Germinal center (tissue), 1 donor: ENCODE measurements at places on chromosomes 12 and 14.

GRCh38 chr12:20264608-20265114 lies 103.7 kb upstream of the PDE3A start:
- no peak for DNase-seq

DNA sequence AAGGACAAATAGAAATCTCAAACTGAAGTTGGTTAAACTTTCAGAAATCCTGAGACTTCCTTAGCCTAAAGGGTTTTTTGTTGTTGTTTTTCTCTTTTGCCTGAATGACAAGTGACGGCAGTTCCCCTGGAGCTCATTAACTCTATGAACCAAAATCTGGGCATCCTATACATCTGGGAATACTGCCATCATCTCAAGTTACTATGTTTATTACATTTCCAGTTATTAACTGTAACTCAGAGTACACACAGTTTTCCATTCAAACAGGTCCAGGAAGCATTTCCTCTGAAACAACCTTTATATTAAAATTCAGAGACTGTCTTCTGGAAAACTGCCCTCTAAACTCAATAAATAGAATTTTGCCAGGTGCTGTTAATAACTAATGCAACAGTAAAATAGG lies 55.6 kb upstream of the CDKL1 start:
- no peak for DNase-seq

- DNase-seq: no peak
These were observed 171.6 kb upstream of the HIF1A start for GRCh38 chr14:61523751-61524150.

- DNase-seq: no peak
These were observed 237.6 kb downstream of the BCAT1 start for GRCh38 chr12:24711056-24712008.

GRCh38 chr12:14283489-14284144 lies 81.9 kb upstream of the ATF7IP start:
- peak; percentile 49 for DNase-seq

GRCh38 chr14:51575349-51576116 lies 76.2 kb upstream of the FRMD6 start:
- no peak for DNase-seq

GRCh38 chr14:105144026-105144665 lies 24.4 kb downstream of the JAG2 start:
- DNase-seq: no peak

GRCh38 chr14:64193821-64194220 lies 100.3 kb downstream of the ESR2 start:
- no peak for DNase-seq

DNA sequence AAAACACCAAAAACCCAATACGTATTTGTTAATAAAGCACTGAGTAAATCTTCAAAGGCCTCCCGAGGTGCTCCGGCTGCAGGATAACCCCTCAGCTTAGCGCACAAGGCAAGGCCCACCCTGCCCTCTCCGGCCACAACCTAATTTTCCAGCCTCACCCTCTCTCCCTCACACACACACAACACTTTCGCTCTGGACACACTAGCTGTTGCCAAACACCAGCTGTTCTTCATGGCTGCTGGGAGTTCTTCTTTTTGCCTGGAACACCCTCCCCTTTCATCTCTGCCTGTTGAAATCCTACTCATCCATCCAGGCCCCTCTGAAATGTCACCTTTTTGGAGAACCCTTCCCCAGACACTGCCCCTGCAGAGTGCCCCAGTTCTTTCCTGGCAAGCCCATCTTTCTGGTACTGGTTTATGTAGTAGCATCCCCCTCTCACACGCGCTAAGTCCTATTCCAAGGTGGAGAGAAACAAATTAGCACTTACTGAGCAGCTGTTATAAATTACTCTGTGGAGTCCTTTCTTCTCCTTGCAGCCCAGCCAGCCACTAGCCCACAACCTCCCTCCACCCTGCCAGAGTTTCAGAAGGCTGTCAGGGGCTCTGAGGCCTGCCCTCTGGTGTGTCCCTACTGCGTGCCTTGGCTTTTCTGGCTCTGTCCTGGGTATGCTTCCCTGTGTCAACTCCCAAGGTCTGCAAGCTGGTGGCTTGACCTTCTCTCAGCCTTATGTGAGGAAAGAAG lies 805 bp upstream of the CRACR2A start:
- peak; percentile 19 for DNase-seq

DNA sequence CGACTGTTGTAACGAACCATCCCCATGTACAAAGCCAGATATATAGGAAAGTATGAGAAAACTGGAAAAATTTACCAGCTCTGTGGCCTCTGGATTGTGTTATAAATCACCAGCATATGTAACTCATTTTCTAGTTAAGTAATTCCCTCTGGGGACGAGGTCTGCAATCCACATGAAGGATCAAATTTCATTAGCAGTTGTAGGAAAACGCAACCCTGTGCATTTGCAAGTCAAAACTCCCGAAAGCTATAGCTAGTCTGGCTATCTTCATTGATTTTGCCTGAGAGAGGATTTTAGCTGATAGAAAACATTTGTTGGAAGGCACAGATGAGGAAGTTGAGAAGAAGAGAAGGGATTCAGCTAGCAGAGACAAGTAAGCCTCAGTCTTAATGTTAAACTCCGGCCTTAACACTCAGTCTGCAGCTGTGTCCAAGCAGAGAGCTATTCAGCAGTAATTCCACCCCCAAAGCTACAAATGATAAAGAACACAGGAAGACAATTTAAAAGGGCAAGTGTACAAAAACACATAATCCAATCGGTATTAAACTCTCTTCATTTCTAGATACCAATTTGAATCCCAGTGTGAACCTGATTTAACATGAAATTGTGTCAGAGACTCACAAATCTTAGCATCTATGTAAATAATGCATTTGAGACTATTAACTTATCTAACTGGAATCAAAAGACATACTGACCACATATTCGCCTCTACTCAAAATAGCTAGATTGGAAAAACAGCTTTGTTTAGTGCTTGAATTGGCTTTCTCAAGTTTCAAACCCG lies 54.2 kb upstream of the CERS5 start:
- no peak for DNase-seq

GRCh38 chr12:122459211-122459610 lies 36.7 kb upstream of the CLIP1 start:
- no peak for DNase-seq

DNA sequence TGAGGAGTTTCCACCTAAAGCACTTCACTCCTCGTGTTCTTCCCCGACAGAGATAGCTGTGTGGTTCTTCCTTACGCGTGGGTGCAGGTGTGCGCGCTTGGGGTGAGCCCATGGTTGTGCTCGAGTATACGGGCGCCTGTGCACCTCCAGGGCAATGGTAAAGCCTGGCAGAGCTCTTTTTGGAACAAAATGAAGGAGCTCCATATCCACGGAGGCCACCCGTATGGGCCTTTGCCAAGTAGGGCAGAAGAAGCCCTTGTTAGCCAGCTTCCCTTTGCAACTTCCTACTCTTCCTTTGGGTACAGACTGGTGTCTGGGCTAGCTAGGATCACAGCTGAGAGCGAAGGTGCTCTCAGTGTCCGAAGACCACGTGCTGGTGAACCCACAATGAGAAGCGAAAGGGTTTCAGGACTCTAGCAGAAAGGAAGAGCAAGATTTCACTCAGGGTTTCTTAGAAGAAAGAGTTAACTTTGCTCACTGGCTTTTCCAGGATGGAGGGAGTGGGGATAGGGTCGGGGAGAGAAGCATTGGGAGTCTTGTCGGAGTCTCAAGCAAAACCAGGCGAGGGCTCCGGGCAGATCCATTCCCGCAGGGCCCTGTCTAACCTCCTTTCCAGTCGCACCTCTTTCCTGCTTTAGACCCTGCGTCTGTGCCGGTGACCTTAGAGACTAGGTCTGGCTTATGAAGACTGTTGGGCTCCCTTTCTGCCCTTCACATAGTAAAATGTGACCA lies 960 bp upstream of the LRFN5 start:
- DNase-seq: no peak
